ENCODE measurements at places on chromosomes 2 and 18.

GRCh38 chr2:65020943-65021528 lies 31.8 kb downstream of the SLC1A4 start:
- DNase-seq: no peak

- no peak for DNase-seq
Observed at GRCh38 chr2:134420259-134420658, 166.4 kb downstream of the MGAT5 start.

DNA sequence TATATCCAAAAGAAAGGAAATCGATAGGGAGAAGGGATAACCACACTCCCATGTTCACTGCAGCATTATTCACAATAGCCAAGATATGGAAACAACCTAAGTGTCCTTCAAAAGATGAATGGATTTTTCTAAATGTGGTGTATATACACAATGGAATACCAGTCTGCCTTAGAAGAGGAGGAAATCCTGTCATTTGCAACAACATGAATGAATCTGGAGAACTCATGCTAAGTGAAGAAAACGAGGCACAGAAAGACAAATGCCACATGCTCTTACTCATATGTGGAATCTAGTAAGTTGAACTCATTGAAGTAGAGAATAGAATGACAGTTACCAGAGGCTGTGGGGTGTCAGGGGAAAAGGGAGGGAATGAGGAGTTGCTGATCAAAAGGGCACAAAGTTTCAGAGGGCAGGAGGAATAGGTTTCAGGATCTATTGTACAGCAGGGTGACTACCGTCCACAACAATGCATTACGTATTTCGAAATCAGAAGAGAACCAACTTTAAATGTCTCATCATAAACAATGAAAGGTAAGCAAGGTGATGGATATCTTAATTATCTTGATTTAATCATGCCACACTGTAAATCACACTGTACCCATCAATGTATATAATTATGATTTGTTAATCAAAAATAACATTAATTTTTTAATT lies 46.1 kb downstream of the SIGLEC15 start:
- DNase-seq: no peak

DNA sequence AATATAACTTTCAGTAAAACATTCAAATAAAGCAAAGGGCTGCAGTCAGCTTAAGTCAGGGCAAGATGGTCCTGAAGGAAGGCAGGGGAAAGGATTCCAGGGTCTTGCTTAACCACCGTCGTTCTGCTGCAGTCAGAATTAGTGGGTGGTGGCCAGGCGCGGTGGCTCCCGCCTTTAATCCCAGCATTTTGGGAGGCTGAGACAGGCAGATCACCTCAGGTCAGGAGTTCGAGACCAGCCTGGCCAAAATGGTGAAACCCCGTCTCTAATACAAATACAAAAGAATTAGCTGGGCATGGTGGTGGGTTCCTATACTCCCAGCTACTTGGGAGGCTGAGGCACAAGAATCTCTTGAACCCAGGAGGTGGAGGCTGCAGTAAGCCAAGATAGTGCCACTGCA lies 6.8 kb downstream of the SLC19A3 start:
- DNase-seq: no peak

- no peak for DNase-seq
Observed at GRCh38 chr2:175892046-175892445, 110.0 kb downstream of the LNPK start.
